ENCODE measurements at places on chromosomes 5 and 9. TPM values are rescaled to one million over a fixed set of nuclear protein-coding genes. Genes with fewer than 3 reads are reported as not detected.

Gene DEPDC1B
- total RNA-seq = 2.3 TPM

GRCh38 chr9:89225991-89226471 lies 47.4 kb upstream of the SHC3 start:
- no peak for DNase-seq

DNA sequence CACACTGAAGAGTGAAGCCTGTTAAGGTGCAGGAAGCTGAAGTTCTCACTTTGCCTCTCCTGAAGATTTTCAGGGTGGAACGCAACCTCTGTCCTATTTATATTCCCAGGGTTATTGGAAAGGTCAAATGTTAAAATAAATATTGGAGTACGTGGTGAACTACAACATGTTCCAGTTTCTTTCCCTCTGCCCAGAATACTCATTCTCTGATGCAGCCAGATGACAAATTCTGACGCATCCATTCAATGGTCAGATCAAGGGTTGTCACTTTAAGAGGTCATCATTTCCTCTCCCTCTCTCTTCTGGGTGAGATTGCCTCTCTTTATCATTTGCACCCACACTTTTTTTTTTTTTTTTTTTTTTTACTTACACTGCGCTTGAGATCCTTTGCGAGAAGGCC lies 277.1 kb downstream of the BRINP1 start:
- no peak for DNase-seq

DNA sequence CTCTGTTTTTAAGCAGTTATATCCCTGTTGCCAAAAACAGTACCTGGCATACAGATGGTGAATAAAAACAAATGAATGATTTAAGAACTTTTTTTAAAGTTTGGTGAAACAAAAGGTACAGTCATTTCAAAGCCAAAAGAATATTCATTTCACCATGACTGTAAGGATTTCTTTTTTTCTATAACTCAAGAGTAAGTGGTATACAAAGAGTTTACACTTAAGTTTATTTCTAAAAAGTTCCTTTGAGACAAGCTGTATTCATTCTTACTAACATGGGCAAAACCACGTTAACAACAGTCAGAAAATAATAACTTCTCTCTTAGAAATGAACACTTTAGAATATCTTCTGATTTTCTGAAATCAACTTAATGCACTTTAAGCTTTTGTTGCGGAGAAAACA lies 5.3 kb downstream of the TMEM161B start:
- no peak for DNase-seq

DNA sequence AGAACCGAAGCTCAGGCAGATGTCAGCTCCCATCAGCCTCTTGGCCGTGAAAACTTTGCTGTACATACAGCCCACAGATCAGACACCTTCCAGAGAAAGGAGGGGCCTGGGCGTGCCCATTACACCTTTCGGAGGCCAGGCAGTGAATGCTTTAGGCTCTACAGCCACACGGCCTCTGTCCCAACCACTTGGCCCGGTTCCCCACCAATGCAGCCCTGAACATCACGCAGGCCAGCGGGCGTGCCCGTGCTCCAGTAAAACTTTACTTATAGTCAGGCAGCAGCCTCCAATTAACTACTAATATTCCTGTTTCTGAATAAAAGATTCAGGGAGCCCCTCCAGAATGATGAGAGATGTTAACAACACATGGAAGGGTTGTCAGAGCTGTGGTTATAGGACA lies 23.9 kb downstream of the LPCAT1 start:
- no peak for DNase-seq

DNA sequence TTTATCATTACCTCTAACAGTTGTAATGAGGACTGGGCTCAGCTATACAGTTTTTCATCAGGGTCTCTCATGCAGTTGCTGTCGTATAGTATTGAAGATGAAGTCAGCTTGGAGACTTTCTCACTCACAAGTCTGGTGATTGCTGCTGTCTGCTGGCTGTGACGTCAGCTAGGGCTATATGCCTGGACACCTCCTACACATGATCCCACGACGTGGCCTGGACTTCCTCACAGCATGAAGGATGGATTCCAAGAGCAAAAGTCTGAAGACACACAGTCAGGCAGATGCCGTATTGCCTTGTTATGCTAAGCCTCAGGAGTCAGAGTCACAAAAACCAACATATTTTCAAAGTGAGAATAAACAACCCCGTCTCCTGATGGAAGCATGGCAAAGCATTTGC lies 193.3 kb downstream of the LURAP1L start:
- DNase-seq = no peak

GRCh38 chr5:132251220-132251725 lies 6.2 kb upstream of the PDLIM4 start:
- DNase-seq = no peak

Data from omental fat pad (tissue), 4 donors.